T-helper 17 cell (primary cell): ENCODE measurements at places on chromosomes 2 and 18. TPM values are rescaled to one million over a fixed set of nuclear protein-coding genes. Genes with fewer than 3 reads are reported as not detected.

DNA sequence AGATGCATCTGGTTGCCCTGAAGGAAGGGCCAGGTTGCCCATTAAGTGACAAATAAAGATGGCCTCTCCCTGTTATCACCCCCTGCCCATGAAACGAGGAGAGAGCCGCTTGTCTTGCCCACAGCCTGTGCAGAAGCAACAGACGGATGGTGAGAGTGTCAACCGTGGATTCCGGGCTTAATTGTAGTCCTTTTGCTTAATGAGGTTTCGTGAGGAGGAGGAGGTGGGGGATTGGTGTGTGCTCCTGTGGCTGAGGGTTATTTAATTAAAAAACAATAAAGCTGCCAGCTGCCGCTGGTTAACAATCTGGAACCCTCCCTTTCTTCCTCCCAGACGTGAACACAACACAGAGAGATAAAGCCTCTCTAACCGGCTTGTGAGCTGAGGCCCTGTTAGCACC lies 188.0 kb upstream of the PARD3B start:
- H3K27me3 ChIP-seq = peaks cover 46% of the 10 kb centered on the region
- H3K36me3 ChIP-seq = no peaks in the 10 kb centered on the region
- DNase-seq = no peak

DNA sequence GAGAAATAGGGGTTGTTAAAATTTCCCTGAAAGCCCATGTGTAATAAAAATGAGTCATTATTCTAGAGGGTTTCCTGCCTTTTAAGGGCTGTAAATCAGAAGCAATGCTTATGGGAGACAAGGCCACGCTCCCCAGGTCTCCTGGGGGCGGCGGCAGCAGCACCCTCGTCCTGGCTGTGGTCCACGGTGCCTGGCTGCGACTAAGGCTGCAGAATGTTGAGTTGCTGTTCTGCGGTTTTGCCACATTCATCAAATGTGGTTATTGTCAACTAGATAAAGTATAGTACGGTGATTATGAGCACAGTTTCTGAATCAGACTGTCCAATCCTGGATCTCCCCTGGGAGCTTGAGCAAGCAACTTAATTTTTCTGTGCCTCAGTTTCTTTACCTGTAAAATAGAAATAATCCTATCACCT lies 11.9 kb upstream of the AGFG1 start:
- H3K27ac ChIP-seq = peak overlapping the region; percentile 49
- DNase-seq = peak; percentile 15
- H3K4me1 ChIP-seq = peaks cover 48% of the 10 kb centered on the region
- H3K36me3 ChIP-seq = no peaks in the 10 kb centered on the region
- no peaks in the 10 kb centered on the region for H3K27me3 ChIP-seq
- peak overlapping the region; percentile 56 for H3K4me3 ChIP-seq

DNA sequence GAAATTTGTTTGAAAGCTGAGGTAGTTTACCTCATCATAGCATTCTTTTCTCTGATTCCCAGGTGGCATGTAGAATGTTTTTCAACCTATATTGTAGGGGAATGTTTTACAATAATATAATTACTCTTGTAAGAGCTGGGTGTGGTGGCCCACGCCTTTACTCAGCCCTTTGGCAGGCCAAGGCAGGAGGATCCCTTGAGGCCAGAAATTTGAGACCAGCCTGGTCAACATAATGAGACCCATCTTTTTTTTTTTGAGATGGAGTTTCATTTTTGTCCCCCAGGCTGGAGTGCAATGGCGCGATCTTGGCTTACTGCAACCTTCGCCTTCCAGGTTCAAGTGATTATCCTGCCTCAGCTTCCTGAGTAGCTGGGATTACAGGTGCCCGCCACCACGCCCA lies 3.6 kb downstream of the USP39 start:
- no peak overlapping the region for H3K27ac ChIP-seq
- H3K4me3 ChIP-seq = no peak overlapping the region
- peaks cover 5% of the 10 kb centered on the region for H3K36me3 ChIP-seq

- H3K27me3 ChIP-seq = peaks cover 36% of the 10 kb centered on the region
- H3K4me1 ChIP-seq = peaks cover 6% of the 10 kb centered on the region
- H3K36me3 ChIP-seq = no peaks in the 10 kb centered on the region
- no peak overlapping the region for H3K4me3 ChIP-seq
These were observed 202.9 kb upstream of the SP5 start for GRCh38 chr2:170512266-170512665.

- peaks cover 12% of the 10 kb centered on the region for H3K4me1 ChIP-seq
- DNase-seq = no peak
- H3K27ac ChIP-seq = no peak overlapping the region
- H3K27me3 ChIP-seq = no peaks in the 10 kb centered on the region
These were observed 39.0 kb downstream of the SLC66A2 start for GRCh38 chr18:79912409-79912991.

- H3K4me3 ChIP-seq = no peak overlapping the region
- peaks cover 14% of the 10 kb centered on the region for H3K27me3 ChIP-seq
- no peak overlapping the region for H3K27ac ChIP-seq
- no peak for DNase-seq
These were observed 395.1 kb upstream of the SALL3 start for GRCh38 chr18:78584459-78585022.

GRCh38 chr2:215695861-215696260 lies 260.0 kb upstream of the FN1 start:
- H3K27ac ChIP-seq = no peak overlapping the region
- peaks cover 3% of the 10 kb centered on the region for H3K36me3 ChIP-seq
- no peak for DNase-seq
- H3K27me3 ChIP-seq = peaks cover 4% of the 10 kb centered on the region

DNA sequence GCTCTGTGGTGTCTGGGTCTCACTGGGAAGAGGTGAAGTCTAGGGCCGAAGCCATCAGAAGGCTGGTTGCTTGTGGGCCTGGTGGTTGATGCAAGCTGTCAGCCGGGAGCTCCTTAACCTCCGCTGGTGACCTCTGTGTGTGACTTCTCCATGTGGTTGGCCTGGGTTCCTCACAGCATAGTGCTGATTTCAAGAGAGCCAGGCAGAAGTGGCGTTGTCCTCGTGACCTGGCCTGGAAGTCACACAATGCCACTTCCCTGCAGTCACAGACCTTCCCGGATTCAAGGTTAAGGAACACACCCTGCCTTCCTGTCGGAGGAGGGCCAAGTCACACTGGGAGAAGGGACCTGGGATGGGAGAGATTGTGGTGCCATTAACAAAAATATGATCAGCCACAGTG lies 303.7 kb upstream of the HS6ST1 start:
- H3K4me3 ChIP-seq = no peak overlapping the region
- H3K36me3 ChIP-seq = no peaks in the 10 kb centered on the region
- H3K27ac ChIP-seq = no peak overlapping the region
- H3K27me3 ChIP-seq = peaks cover 25% of the 10 kb centered on the region
- peaks cover 2% of the 10 kb centered on the region for H3K4me1 ChIP-seq

DNA sequence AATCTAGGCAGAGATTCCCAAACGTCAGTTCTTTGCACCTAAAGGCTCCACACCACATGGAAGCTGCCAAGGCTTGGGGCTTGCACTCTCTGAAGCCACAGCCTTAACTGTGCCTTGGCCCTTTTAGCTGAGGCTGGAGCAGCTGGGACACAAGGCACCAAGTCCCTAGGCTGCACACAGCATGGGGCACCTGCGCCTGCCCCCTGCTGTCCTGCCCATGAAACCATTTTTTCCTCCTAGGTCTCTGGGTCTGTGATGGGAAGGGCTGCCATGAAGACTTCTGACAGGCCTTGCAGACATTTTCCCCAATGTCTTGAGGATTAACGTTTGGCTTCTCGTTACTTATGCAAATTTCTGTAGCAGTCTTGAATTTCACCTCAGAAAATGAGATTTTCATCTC lies 241.5 kb downstream of the OSR1 start:
- H3K4me3 ChIP-seq = no peak overlapping the region
- no peaks in the 10 kb centered on the region for H3K36me3 ChIP-seq
- H3K4me1 ChIP-seq = no peaks in the 10 kb centered on the region
- H3K27ac ChIP-seq = no peak overlapping the region

DNA sequence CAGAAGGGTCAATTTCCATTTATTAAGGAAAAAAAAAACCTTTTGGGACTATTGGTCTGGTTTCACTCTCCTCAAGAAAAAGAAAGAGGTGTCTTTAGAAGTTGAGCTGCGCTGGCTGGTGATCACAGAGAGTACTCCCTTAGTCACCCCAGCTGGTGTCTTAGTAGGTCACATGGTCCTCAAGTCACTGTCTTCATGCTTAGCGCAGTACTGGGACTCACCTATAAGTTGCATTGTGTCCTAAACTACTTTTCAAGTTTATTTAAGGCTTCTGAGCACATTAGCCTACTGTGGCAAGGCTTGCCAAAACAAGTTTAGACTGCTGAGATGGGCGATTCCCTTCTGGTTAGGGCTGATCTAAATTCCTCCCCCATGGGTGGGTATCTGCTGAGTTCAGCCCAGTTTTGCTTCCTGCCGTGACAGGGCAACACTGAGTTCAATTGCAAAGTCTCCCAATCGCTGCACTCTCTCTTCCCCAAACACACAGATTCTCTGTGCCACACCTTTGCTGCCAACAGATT lies 824.9 kb upstream of the CRIM1 start:
- DNase-seq = no peak
- no peak overlapping the region for H3K4me3 ChIP-seq
- H3K27ac ChIP-seq = no peak overlapping the region
- H3K27me3 ChIP-seq = no peaks in the 10 kb centered on the region

- H3K27me3 ChIP-seq = no peaks in the 10 kb centered on the region
- no peak for DNase-seq
- peaks cover 8% of the 10 kb centered on the region for H3K4me1 ChIP-seq
- H3K27ac ChIP-seq = no peak overlapping the region
- H3K4me3 ChIP-seq = no peak overlapping the region
These were observed 38.1 kb downstream of the ME2 start for GRCh38 chr18:50917021-50917420.

CABYR gene
- 2.6 TPM for total RNA-seq

NYAP2 gene
- total RNA-seq = 0.12 TPM

SLC9A2 gene
- total RNA-seq = not detected

BOK gene
- not detected for total RNA-seq

FSHR gene
- total RNA-seq = not detected

SERPINB10 gene
- not detected for total RNA-seq

TCF23 gene
- not detected for total RNA-seq

FHOD3 gene
- not detected for total RNA-seq

TXNDC2 gene
- total RNA-seq = not detected
